ENCODE measurements at places on chromosomes 16 and 17.

GRCh38 chr17:47622180-47622549 is 27.6 kb upstream of the KPNB1 start:
- peak; percentile 46 for DNase-seq

GRCh38 chr16:24511174-24511573 is 28.2 kb upstream of the RBBP6 start:
- DNase-seq, result no peak

DNA sequence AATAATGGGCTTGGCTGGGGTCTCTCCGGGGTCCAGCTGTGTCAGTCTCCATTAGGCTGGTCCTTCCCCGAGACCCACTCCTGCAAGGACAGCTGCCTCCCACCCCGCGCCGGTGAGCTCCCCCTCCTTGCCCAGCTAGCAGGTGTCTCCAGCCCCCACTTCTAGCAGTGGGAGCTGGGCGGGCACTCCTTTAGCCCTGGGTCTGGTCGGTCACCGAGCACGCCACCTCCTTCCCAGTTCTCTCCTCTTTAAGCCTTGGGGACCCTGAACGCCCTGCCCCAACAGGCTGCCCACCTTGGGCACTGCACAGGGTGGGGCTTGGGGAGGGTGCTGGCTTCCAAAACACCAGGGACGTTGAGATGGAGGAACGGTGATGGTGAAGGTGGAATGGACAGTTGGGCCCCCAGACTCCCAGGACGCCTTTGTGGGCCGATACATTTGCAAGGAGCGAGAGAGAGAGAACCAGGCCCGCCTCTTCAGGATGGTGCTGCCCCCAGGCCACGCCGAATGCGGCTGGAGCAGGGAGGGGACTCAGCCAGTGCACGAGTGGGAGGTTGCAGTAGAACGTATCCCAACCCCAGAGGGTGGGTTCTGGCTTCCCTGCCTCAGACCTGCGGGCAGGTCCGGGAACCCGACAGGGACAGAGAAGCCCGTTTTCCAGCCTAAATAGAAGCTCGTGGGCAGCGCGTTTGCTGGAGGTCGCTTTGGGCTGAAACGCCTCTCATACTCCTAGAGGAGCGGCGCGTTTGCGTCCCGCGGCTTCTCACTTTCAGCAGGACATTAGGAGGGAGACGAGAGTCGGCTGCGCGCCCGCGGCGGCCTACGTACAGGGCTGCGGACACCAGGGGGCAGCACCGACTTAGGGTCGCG is 10.7 kb downstream of the TBX2 start:
- DNase-seq, result peak; percentile 53

DNA sequence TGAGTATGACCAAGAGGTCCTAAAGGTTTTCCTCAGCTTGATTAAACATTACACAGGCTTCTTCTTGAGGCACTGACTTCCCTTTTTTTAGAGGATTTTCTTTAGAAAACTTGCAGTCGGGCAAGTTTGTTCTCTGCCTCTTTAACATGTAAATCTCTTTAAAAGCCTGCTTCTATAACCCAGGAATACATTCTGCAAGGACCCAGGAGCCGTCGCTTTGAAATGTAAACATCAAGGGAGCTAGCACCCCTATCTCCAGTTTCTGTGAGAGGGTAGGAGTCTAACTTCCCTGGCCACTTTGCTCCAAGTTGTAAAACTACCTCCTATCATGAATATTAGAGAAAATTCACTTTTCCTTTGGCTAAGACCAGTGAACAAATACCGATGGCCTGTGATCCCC is 201.5 kb upstream of the CPHXL start:
- DNase-seq, result no peak

GRCh38 chr17:76131051-76131691 is 9.9 kb downstream of the FOXJ1 start:
- no peak for DNase-seq

DNA sequence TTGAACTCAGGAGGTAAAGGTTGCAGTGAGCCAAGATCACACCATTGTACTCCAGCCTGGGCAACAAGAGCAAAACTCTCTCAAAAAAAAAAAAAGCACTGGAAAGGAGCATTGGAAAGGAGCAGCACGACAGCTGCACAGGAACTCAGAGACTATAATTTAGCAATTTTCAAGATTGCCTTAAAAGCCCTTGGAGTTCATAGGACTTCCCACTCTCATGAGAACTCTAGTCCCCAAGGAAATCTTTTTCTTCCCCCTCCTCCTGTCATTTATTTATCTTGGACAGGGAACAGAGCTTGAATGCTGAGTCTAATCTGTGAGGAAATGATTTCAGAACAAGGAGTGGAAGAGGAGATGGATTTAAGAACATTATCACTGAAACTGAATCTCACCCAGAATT is 69.0 kb downstream of the PLXDC1 start:
- peak; percentile 94 for DNase-seq

DNA sequence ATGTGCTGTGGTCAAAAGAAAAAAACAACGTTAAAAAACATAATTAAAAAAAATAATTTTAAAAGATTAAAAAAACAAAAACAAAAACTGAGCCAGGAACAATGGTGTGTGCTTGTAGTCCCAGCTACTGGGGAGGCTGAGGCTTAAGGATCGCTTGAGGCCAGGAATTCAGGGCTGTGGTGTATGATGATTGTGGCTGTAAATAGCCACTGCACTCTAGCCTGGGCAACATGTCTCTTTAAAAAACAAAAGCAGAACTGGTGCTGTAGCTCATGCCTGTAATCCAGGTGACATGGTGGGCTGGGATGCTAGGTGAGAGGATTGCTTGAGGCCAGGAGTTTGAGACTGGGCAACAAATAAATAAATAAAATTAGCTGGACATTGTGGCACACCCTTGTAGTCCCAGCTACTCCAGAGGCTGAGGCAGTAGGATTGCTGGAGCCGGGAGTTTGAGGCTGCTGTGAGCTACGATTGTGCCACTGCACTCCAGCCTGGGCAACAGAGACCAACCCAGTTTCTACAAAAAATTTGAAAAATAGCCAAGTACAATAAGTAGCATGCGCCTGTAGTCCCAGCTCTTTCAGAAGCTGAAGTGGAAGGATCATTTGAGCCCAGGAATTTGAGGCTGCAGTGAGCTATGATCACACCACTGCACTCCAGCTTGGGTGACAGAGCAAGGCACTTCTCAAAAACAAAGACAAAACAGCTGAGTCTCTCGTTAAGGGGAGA is 43.6 kb downstream of the NFATC3 start:
- DNase-seq, result peak; percentile 16

- peak; percentile 75 for DNase-seq
These were observed 5.0 kb downstream of the SEC14L1 start for GRCh38 chr17:77145612-77146245.

- no peak for DNase-seq
These were observed 2.1 kb downstream of the NHERF1 start for GRCh38 chr17:74750327-74751069.

DNA sequence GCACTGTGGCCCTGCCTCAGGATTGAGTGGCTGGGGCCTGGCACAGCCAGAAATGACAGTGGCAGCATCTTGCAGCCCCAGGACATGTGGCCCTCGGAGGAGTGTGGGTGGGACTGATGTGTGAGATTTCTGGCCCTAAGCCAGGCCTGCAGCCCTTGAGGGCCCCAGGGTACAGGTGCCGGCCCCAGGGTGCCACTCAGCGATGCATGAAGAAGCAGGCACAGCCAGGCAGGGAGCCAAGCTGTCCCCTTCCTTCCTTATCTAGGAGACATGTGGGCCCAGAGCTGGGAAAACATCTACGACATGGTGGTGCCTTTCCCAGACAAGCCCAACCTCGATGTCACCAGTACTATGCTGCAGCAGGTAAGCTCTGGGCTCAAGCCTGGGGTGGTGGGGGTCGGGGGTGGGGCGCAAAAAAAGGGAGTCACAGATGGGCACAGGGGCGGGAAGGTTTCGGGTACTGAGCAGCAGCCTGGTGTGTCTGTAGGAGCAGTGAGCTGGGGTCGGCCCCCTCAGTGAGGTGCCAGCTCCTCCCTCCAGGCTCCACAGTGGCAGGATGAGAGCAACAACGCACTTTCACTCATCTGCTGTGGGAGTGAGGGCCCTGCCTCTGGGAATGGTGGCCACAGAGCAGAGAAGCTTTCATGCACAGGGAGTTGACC is 4.1 kb downstream of the ACE start:
- no peak for DNase-seq

DNA sequence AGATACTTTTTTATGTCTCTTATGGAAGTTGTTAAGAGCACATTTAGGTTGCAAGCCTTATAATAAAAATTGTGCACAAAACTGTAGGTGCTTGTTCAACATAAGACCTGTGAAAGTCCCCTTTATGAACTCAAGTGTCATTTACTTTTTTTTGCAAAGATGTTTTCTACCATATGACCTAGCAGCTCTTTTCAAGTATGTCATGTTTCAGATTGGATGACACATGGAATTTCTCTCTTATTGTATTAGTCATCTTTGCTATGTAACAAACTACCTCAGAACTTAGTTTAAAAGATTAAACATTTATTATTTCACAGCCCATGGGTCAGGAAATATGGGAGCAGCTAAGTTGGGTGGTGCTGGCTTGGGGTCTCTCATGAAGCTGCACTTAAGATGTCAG is 57.9 kb downstream of the PHKB start:
- DNase-seq, result no peak

DNA sequence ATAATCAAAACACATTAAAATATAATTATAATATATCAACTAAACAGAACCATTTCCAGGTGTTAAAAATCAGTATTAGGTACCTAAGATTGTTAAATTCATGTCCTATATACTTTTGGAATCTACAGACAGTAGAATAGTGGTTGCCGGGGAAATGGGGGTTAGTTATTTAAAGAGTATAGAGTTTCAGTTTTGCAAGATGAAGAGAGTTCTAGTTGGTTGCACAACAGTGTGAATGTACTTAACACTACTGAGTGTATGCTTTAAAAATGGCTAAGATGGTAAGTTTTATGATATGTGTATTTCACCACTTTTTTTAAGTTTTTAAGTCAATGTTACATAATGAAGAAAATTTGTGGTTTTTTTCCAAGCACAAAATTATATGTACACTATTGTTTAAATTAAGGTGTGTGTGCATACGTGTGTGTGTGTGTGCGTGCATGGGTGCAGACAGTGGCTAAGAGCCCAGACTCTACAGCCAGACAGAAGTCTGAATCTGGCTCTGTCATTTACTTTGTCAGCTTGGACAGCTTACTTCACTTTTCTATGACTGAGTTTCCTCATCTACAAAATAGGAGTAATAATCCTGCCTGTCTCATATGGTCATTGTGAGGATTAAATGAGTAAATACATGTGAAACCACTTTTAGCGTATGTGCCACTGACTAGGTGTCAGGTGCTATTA is 25.3 kb upstream of the PHAF1 start:
- no peak for DNase-seq

DNA sequence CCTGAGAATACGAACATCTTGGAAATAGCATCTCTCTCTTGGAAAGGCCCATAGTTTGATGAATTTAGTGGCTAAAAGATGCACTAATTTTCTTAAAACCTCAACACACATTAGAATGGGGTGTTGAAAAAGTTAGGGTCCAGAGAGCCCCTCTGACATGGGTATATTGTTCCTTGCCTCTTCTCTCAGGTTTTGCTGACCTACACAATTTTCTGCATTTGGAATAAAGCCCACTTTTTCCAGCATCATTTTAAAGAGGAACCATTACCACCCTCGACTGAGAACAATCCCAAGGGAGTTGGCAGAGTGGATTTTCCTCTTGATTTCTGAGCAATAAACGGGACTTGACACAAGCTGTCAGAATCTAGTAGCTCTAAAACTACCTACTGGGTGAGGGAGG is 156.1 kb downstream of the PMP22 start:
- DNase-seq, result no peak

DNA sequence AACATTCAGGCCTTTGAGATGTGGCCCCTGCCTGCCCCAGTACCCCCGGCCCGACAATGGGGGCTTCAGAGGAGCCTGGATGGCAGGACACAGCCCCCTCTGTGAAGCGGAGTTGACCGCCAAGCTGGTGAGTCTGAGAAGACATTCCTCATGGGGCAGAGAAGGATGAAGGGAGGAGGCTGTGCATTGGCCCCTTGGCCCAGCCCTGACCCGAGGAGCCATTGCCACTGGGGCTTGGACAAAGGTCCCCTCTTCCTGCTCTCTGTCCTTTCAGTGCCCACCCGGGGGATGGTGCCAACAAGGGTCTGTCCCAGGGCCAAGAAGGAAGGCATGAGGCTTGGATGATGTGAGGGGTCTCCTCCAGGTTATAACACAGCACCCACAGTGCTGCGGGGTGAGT is 30.9 kb upstream of the PHB1 start:
- no peak for DNase-seq

DNA sequence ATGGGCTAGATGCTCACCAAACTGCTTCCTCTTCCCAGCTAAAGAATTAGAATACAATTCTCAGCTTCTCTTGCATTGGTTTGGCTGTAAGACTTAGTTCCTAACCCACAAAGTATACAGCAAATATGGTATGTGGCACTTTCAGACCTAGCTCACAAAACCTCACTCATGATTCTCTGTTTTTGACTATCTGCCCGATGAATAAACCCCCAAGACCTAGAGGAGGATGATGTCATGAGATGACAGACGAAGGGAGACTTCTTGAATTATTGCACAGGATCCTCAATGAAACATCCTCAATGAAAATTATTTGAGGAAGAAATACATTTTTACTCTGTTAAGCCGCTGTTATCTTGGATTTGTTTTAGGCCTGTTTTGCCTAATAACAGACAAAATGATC is 14.3 kb downstream of the CNOT1 start:
- DNase-seq, result peak; percentile 13

DNA sequence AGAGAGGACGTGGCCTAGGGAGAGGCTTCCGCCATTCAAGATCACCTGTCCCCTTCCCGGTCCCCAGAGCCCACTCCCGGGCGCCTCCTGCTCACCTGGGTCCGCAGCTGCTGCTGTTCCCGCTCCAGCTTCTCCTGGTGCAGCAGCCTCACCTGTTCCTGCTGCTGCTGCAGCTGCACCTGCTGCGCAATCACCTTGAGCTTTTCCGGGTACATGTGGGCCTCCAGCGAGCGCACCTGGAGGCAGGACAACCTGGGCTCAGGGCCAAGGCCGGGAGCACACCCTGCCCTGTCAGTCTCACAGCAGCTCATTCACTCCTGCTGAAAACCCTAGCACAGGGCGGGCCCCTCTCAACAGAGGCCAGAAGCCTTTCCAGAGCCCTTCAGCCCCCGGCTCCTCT is 12.5 kb downstream of the TFAP4 start:
- DNase-seq, result no peak

- no peak for DNase-seq
These were observed 19.7 kb upstream of the SLC4A1 start for GRCh38 chr17:44287651-44288050.

DNA sequence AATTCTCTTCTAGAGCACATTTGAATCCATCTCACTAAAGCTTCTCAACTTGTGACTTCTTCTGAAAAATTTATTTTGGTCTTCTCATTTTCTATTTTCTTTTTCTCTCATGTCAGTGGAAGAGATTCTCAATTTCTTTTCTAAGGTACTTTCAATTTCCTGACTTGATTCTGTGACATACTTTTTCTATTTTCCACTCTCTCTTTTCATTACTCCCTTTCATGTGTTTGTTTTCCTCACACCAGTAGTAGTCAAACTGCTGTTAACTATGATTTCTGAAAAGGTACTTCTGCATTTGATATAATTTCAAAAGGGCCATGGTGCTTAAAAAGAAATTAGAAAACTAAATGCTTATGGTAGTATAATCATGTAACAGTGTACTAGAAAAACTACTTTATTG is 41.9 kb downstream of the NFAT5 start:
- DNase-seq, result no peak

GRCh38 chr16:24999856-25000461 is 15.2 kb downstream of the ARHGAP17 start:
- peak; percentile 65 for DNase-seq

- peak; percentile 69 for DNase-seq
These were observed 690 bp downstream of the RHOT1 start for GRCh38 chr17:32142857-32143526.

GRCh38 chr17:10976401-10976800 is 138.5 kb upstream of the PIRT start:
- DNase-seq, result no peak

All from fibroblast of the aortic adventitia (primary cell).